ENCODE measurements at places on chromosomes 1 and 21. TPM values are rescaled to one million over a fixed set of nuclear protein-coding genes. Genes with fewer than 3 reads are reported as not detected.
A peak's percentile ranks its signal among the peaks of the same experiment; 100 is the strongest.

Gene FMO3
- not detected for polyA plus RNA-seq

Gene TRIM62
- 2.5 TPM for polyA plus RNA-seq

Gene PARK7
- polyA plus RNA-seq, result 427 TPM

Gene CD1B
- polyA plus RNA-seq, result not detected

Gene C1orf185
- not detected for polyA plus RNA-seq

Gene CRP
- not detected for polyA plus RNA-seq

Gene CLCA4
- polyA plus RNA-seq, result not detected

Gene CR2
- polyA plus RNA-seq, result not detected

GRCh38 chr1:230163205-230163604, 96.2 kb downstream of the GALNT2 start:
- no peak for DNase-seq
- H3K4me3 ChIP-seq, result no peak overlapping the region
- H3K36me3 ChIP-seq, result no peaks in the 10 kb centered on the region

DNA sequence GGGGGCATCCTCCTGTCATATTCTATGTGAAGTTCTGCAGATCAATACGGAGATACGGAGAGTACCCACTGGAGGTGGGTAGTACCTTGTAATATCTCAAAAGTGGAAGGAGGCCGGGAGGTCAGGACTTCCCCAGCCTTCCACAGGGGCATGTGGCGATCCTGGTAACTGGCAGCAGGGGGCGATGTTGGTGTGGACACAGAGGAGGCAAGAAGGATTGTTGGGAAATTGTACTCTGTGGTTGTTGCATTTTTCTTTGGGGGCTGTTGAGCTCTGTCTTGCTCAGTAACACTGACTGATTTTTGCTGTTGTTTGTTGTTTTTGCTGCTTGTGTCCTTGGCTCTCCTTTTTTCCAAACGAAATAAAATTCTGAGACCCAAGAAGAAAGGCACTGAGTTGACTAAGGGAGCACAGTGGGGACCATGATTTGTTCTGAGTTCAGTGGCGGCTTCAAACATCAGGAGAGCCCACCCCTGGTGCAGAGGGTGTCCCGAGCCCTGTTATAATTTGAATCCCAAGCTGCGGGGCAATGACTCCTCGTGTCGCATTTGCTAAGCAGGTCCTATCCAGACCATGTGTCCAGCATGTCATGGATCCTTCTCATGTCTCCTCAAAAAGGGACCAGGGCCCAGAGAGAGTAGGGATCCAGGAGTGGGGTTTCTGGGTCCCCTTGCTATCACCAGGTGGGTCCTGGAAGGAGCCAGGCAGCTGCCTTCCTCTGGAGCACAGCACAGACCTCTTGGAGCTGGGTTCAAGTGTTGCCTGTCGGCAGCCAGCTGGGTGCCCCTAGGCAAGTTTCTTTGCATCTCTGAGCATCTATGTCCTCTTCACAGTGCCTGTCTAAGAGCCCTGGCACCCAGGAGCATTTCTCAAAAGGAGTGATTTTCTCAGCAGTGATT, 22.8 kb downstream of the LHX4 start:
- H3K36me3 ChIP-seq, result no peaks in the 10 kb centered on the region
- H3K4me3 ChIP-seq, result no peak overlapping the region
- peak; percentile 48 for DNase-seq
- no peaks in the 10 kb centered on the region for H3K4me1 ChIP-seq

GRCh38 chr1:106998431-106999002, 58.0 kb upstream of the PRMT6 start:
- no peaks in the 10 kb centered on the region for H3K4me1 ChIP-seq
- no peak for DNase-seq
- no peaks in the 10 kb centered on the region for H3K36me3 ChIP-seq
- no peak overlapping the region for H3K27ac ChIP-seq
- no peaks in the 10 kb centered on the region for H3K27me3 ChIP-seq

- no peaks in the 10 kb centered on the region for H3K4me1 ChIP-seq
- peak overlapping the region; percentile 31 for H3K27ac ChIP-seq
- no peak for DNase-seq
- H3K4me3 ChIP-seq, result no peak overlapping the region
Observed at GRCh38 chr1:155794605-155795245, 62.3 kb downstream of the GON4L start.

GRCh38 chr1:32706491-32706890, 3.9 kb upstream of the SYNC start:
- DNase-seq, result no peak
- H3K27ac ChIP-seq, result no peak overlapping the region
- peaks cover 14% of the 10 kb centered on the region for H3K4me1 ChIP-seq
- no peaks in the 10 kb centered on the region for H3K36me3 ChIP-seq
- H3K27me3 ChIP-seq, result peaks cover 5% of the 10 kb centered on the region

GRCh38 chr1:202281316-202282024, 60.3 kb downstream of the UBE2T start:
- peaks cover 10% of the 10 kb centered on the region for H3K27me3 ChIP-seq
- H3K4me3 ChIP-seq, result no peak overlapping the region
- no peak for DNase-seq
- H3K27ac ChIP-seq, result no peak overlapping the region
- peaks cover 15% of the 10 kb centered on the region for H3K4me1 ChIP-seq

DNA sequence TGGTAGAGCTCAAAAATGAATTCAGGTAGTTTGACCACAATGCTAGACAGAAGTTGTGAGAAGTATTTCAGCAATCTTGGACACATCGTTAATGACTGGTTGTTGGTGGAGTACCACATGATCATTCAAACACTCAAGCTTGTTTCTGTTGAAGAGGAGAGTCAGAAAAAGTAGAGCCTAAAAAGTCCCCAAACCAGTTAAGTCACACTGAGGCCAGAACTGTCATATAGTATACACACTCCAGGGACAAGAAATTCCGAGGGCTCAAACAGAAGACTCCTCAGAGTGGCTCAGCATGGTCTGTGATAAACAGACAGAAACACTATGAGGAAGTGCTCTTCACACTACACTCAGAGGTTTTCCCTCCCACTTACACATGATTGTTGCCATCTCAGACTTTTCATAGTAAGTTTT, 5.8 kb downstream of the TRIM33 start:
- peaks cover 95% of the 10 kb centered on the region for H3K4me1 ChIP-seq
- DNase-seq, result peak; percentile 33
- peak overlapping the region; percentile 77 for H3K4me3 ChIP-seq
- H3K27ac ChIP-seq, result peak overlapping the region; percentile 90
- H3K36me3 ChIP-seq, result no peaks in the 10 kb centered on the region

- H3K4me1 ChIP-seq, result no peaks in the 10 kb centered on the region
- H3K4me3 ChIP-seq, result no peak overlapping the region
- no peak for DNase-seq
- no peaks in the 10 kb centered on the region for H3K36me3 ChIP-seq
Observed at GRCh38 chr1:68791800-68792199, 294.9 kb upstream of the DEPDC1 start.

DNA sequence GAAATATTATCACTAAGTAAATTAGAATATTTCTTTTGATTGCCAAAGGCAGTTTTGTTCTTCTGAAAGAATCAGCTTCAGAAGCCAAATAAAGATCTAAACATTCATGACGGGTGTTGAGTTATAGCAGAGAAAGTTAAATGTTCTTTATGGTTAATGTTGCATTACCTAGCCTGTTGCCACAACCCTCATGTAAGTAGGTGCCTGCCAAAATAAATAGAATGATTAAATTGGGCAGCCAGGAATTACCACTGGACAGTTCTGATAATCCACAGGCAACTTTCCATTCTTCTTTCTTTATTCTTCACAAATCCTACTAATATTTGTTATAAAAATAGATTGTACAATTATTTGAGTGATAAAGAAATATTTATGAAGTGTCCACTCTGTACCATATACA, 217.9 kb upstream of the NRIP1 start:
- DNase-seq, result no peak
- H3K27ac ChIP-seq, result no peak overlapping the region
- H3K27me3 ChIP-seq, result peaks cover 2% of the 10 kb centered on the region
- no peaks in the 10 kb centered on the region for H3K36me3 ChIP-seq

DNA sequence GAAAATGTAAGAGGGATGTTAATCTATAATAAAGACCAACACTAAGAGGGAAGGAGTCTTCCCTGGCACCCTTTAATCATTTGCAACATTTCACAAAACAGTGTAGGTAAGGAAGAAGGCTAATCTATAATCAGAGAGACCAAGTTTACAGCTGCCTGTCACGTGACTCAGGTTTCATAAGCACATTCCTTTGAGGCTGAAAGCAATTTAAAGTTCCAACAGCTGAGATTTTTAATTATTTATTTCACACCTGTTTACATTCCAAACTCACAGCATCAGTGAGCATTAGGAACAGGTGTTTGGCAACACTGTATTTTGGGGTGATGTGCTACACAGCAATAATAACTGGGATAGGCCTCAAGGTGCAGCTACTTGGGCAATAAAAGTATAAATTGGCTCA, 75.7 kb upstream of the PGBD5 start:
- peaks cover 4% of the 10 kb centered on the region for H3K27me3 ChIP-seq
- DNase-seq, result no peak
- H3K27ac ChIP-seq, result no peak overlapping the region

GRCh38 chr1:97192872-97193572, 471.4 kb downstream of the PTBP2 start:
- no peaks in the 10 kb centered on the region for H3K4me1 ChIP-seq
- peaks cover 39% of the 10 kb centered on the region for H3K36me3 ChIP-seq
- no peak overlapping the region for H3K27ac ChIP-seq

DNA sequence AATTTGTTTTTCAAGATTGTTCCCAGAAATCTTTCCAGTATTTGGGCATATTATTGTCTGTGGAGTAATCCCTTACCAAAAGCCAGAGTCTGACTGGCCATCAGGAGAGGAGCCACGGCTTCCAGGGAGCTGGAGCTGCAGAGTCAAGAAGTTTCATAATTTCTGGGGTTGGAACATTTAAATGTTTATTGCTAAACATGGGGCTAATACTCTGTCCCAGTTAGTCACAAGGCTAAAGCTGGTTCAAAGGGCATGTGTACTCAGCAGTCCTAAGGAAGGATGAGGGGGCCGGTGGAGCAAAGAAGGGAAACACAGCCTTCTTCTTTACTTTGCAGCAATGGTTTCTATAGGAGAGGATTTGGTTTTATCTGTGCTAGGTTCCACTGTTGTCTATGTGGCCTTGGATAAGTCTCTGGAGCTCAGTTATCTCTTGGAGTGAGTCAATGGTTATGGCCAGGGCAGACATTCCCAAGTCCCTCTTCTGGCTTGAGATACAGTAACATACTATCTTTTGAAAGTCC, 9.5 kb downstream of the DENND2D start:
- H3K4me1 ChIP-seq, result peaks cover 100% of the 10 kb centered on the region
- no peak for DNase-seq
- H3K36me3 ChIP-seq, result peaks cover 70% of the 10 kb centered on the region

DNA sequence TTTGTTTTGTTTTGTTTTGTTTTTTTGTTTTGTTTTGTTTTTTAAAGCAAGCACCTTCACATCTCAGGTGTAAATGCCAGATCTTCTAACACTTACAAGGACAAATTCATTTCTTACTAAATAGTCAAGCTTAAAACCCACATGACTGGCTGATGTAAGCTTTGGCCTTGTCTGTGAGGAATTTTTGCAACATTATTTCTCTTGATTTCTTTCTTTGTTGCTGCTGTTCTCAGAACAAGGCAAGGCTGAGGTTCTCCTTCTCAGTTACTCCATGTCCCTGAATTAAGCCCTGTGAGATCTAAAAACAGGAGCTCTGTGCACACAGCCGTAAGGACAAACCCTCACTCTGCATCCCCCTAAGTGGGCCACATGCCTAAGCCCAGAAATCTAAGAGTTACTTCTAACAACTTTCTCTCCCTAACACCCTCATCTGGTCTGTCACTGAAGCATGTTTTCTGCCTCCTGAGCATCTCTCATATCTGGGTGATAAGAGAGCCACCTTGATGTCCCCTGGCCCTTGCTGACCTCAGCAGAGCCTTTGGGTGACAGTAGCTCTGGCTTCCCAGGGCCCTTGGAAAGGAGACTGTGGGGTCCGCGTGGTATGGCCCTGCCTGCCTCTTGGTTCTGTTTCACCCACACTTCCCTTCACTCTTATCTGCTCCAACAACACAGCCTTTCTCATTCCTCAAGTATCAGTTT, 81.2 kb upstream of the HOOK1 start:
- no peak for DNase-seq
- H3K4me1 ChIP-seq, result peaks cover 16% of the 10 kb centered on the region
- no peaks in the 10 kb centered on the region for H3K27me3 ChIP-seq

GRCh38 chr1:46343351-46343695, 2.7 kb downstream of the NSUN4 start:
- peaks cover 19% of the 10 kb centered on the region for H3K27me3 ChIP-seq
- peaks cover 4% of the 10 kb centered on the region for H3K36me3 ChIP-seq
- peak overlapping the region; percentile 97 for H3K27ac ChIP-seq
- peaks cover 38% of the 10 kb centered on the region for H3K4me1 ChIP-seq

DNA sequence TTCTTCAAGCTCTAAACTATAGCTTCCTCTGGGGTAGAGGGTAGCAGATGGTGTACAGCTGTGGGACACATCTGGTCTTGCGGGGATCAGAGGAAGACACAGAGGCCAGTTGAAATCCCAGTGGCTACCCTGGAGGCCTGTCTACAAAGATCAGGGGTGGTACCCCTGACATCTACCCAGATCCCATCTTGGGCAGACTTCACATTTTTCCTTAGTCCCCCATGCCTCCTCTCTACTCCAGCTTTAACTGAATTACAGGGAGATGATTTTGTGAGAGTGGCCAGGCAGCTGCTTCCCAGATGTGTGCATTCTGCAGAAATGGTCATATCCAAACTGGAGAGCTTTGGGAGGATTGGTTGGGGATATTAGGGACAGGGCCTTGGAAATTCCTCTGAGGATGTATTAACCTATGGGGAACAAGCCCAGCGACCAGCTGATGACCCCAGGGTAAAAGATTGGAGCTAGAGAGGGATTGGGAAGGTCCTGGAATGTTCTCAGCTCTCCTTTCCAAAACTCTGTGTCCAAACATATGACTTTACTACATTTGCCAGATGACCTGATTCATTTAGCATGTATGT, 9.6 kb upstream of the CD34 start:
- DNase-seq, result no peak
- peaks cover 5% of the 10 kb centered on the region for H3K27me3 ChIP-seq
- H3K36me3 ChIP-seq, result no peaks in the 10 kb centered on the region
- no peak overlapping the region for H3K27ac ChIP-seq
- H3K4me1 ChIP-seq, result no peaks in the 10 kb centered on the region

DNA sequence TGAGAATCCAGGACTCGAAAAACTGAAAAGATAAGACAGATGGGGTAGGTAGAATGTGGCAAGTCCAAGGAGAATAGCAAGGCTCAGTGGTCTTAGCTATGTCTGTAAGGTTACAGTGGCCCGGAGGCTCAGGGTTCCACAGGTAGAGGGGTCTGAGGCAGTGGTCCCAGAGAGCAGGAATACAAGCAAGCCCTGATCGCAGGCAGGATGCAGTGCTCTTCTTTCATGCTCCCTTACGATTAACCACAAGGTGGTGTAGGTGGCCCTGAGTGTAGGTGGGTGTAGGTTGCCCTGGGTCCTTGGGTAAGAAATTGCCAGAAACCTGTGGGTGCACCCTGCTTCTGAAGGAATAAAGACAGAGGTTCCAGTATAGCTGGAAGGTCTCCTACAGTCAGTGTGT, 99.1 kb upstream of the RAB3GAP2 start:
- peaks cover 9% of the 10 kb centered on the region for H3K27me3 ChIP-seq
- H3K4me1 ChIP-seq, result no peaks in the 10 kb centered on the region
- no peaks in the 10 kb centered on the region for H3K36me3 ChIP-seq
- no peak overlapping the region for H3K4me3 ChIP-seq
- DNase-seq, result no peak

- DNase-seq, result peak; percentile 6
- H3K27me3 ChIP-seq, result peaks cover 7% of the 10 kb centered on the region
- H3K4me3 ChIP-seq, result peak overlapping the region; percentile 61
- H3K27ac ChIP-seq, result no peak overlapping the region
Observed at GRCh38 chr1:87202922-87203655, 125.6 kb upstream of the LMO4 start.

- DNase-seq, result no peak
- no peaks in the 10 kb centered on the region for H3K4me1 ChIP-seq
- H3K36me3 ChIP-seq, result no peaks in the 10 kb centered on the region
- H3K4me3 ChIP-seq, result no peak overlapping the region
- H3K27me3 ChIP-seq, result no peaks in the 10 kb centered on the region
Observed at GRCh38 chr1:171985639-171986038, 144.3 kb downstream of the DNM3 start.

Data from immature natural killer cell (primary cell).